ENCODE measurements at places on chromosomes 1 and 21.

- no peak overlapping the region for H3K27ac ChIP-seq
- peaks cover 1% of the 10 kb centered on the region for H3K27me3 ChIP-seq
- no peak overlapping the region for H3K4me3 ChIP-seq
- H3K36me3 ChIP-seq: no peaks in the 10 kb centered on the region
- H3K4me1 ChIP-seq: peaks cover 43% of the 10 kb centered on the region
Measured at GRCh38 chr1:150165622-150166612, 16.2 kb downstream of the PLEKHO1 start.

DNA sequence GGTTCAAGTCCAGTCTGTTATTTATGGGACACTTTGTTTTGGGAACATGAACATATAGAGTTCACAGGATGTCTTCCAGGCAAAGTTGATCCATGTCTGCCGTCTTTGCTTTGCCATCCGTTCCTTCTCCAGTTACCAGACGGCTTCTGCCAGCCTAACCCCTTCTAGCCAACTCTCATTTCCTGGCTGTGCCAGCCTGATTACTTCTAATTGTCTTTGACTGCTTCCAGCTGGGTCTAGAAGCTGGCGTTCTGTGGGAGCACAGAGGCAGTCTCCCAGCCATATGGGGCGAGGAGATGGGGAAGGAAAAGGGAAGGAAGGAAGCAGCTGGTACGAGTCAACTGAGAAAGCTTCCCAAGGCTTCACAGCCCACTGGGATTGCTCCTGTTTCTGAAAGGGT is 3.1 kb upstream of the HUNK start:
- peaks cover 18% of the 10 kb centered on the region for H3K27me3 ChIP-seq
- no peak overlapping the region for H3K4me3 ChIP-seq
- no peak overlapping the region for H3K27ac ChIP-seq
- DNase-seq: no peak
- H3K4me1 ChIP-seq: peaks cover 15% of the 10 kb centered on the region
- H3K36me3 ChIP-seq: no peaks in the 10 kb centered on the region

GRCh38 chr1:67880056-67880601 is 46.9 kb upstream of the GNG12 start:
- H3K27me3 ChIP-seq: no peaks in the 10 kb centered on the region
- no peaks in the 10 kb centered on the region for H3K36me3 ChIP-seq
- DNase-seq: no peak

DNA sequence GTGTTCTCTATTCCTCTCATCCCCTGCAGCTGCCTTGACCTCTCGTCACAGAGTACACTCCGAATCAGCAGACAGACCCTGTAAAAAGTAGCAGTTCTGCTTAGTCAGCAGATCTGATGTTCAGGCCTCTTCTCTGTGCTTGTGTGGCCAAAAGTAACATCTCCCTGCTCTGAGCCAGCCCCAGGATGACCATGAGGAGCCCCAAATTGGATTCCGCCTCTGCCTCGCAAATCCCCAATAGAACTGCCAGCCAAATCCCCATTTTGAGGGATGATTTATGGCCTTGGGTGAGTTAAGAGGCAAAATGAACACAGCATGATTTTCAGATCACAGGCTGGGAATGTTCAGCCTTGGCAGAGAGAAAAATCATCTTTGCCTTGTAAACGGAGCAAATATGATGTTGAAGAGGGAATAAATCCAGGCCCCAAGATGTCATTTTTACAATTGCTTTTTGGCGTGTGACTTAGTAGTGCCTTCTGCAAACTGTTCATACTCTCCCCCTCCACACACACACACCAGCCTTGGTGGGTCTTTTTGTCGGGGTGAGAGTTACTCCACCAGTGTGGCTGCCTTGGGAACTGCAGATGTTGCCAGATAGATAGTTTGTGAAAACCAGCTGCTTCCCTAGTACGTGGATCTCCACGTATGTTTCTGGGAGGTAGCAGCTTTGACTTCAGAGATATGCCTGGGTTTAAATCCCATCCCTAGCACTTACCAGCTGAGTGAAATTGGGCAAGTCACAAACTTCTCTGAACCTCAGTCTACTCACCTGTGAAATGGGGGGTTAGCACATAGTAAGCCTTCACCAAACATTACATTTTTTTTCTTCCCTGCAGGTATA is 77.8 kb downstream of the MAN1C1 start:
- H3K36me3 ChIP-seq: no peaks in the 10 kb centered on the region
- H3K27ac ChIP-seq: no peak overlapping the region
- DNase-seq: no peak
- 0 out of 2 replicates have a peak, but pooled peaks cover 9% of the 10 kb centered on the region for H3K4me1 ChIP-seq
- H3K27me3 ChIP-seq: peaks cover under 1% of the 10 kb centered on the region

GRCh38 chr1:201945157-201945556 is 1.2 kb downstream of the LMOD1 start:
- no peaks in the 10 kb centered on the region for H3K36me3 ChIP-seq
- H3K27ac ChIP-seq: no peak overlapping the region
- H3K4me1 ChIP-seq: peaks cover 29% of the 10 kb centered on the region
- no peak for DNase-seq
- H3K4me3 ChIP-seq: no peak overlapping the region
- peaks cover 38% of the 10 kb centered on the region for H3K27me3 ChIP-seq

GRCh38 chr1:205680073-205680851 is at the start of gene SLC45A3:
Gene SLC45A3, minus strand, starts transcription at chr1:205680509. Its CDS starts 15,853 bp downstream, at chr1:205664656.
- peaks cover 60% of the 10 kb centered on the region for H3K4me1 ChIP-seq
- peak within 1 kb of the TSS; percentile 74 for H3K4me3 ChIP-seq
- H3K27ac ChIP-seq: no peak within 1 kb of the TSS

GRCh38 chr1:36411674-36412648 is 14.3 kb upstream of the LSM10 start:
- H3K27me3 ChIP-seq: no peaks in the 10 kb centered on the region
- H3K4me1 ChIP-seq: no peaks in the 10 kb centered on the region
- H3K36me3 ChIP-seq: no peaks in the 10 kb centered on the region

- H3K4me1 ChIP-seq: peaks cover 22% of the 10 kb centered on the region
- no peaks in the 10 kb centered on the region for H3K36me3 ChIP-seq
- peaks cover 46% of the 10 kb centered on the region for H3K27me3 ChIP-seq
- no peak overlapping the region for H3K27ac ChIP-seq
- DNase-seq: no peak
- H3K4me3 ChIP-seq: no peak overlapping the region
Measured at GRCh38 chr1:205257735-205258134, 30.0 kb downstream of the TMCC2 start.

- peaks cover 15% of the 10 kb centered on the region for H3K4me1 ChIP-seq
- H3K36me3 ChIP-seq: no peaks in the 10 kb centered on the region
- no peak overlapping the region for H3K27ac ChIP-seq
- H3K27me3 ChIP-seq: peaks cover 39% of the 10 kb centered on the region
- DNase-seq: no peak
- H3K4me3 ChIP-seq: no peak overlapping the region
Measured at GRCh38 chr1:155871390-155871789, 12.0 kb downstream of the SYT11 start.

GRCh38 chr1:26391450-26391849 is 18.9 kb upstream of the ZNF683 start:
- no peaks in the 10 kb centered on the region for H3K36me3 ChIP-seq
- DNase-seq: peak; percentile 52
- no peak overlapping the region for H3K27ac ChIP-seq

- H3K4me3 ChIP-seq: peak within 1 kb of the TSS; percentile 96
- H3K4me1 ChIP-seq: peaks cover 23% of the 10 kb centered on the region
- H3K27me3 ChIP-seq: no peaks in the 10 kb centered on the region
- DNase-seq: peak; percentile 53
- H3K36me3 ChIP-seq: no peaks in the 10 kb centered on the region
Measured at GRCh38 chr1:35807614-35808449, at the start of gene AGO4. Gene AGO4, plus strand, starts transcription at chr1:35808016. Its CDS starts 401 bp downstream, at chr1:35808417.

DNA sequence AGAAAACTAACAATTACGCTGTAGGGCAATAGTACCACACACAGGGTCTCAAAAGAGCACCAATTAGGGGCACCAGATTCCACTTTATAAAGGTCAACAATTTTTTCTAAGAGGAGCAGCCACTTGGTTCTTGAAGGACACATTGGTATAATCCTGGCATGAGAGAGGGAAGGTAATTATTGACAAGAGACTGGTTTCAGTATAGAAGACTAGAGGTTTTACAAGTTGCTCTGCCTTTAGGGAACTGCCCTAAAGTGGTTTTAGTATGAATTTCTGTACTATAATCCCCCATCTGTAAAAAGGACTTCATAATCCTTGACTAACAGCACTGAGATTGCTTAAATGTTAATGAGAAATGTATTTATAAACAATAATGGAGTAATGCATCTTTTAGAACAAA is 648.5 kb upstream of the PTBP2 start:
- no peaks in the 10 kb centered on the region for H3K36me3 ChIP-seq
- H3K27ac ChIP-seq: no peak overlapping the region
- no peak overlapping the region for H3K4me3 ChIP-seq
- H3K4me1 ChIP-seq: no peaks in the 10 kb centered on the region
- DNase-seq: no peak

DNA sequence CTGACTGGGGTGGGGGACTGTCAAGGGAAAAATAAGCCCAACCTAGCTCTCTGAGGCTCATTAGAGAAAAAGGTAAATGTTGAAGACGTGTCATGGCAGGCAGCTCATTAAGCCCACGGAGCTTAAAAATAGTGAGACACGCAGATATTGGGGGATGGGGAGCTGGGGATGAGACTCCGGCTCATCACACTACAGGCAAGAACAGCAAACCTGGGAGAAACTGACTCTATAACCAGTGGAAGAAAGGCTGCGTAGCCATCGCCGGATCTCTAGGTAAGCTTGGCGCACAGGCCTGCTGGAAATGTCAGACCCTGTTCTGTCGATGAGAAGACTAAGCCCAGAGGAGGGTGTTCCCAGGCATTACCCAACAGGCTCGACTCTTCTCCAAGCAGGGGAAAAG is 78.0 kb downstream of the SYT2 start:
- DNase-seq: no peak
- no peaks in the 10 kb centered on the region for H3K36me3 ChIP-seq
- no peak overlapping the region for H3K4me3 ChIP-seq
- no peaks in the 10 kb centered on the region for H3K4me1 ChIP-seq
- H3K27ac ChIP-seq: no peak overlapping the region
- peaks cover 2% of the 10 kb centered on the region for H3K27me3 ChIP-seq

DNA sequence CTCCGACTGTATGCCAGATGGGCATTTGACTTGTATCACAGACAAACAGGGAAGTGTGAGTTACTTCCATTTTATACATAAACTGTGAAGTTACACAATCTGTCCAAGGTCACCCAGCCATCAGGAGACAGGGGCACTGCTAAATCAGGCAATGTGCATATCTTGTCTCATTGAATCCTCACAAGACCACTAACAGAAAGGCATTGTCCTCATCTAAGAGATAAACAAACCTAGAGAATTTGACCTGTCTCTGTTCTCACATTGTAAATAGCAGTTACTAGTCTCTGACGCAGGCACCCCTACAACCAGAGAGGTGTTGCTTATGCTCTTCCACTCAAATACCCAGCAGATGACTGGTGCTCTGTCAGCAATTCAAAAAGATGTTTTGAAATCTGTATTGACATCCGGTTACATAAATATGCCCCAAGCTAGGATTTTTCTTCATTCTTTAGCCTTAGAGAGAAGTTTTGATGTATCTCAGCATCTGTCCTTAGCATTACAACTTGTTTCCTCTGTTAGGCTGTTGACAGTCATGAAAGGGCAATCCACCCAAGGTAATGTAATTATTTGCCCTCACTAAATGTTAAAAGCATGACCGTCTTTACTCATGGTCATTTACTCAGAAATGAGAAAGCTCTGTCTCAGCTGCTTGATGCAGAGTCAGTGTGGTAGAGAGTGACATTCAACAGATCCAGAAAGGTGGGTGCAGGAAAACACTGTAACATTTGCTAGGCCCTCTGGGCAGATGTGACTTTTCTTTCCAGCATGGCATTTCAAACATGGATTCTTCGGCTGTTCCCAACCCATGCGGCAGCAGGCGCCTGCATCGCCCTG is 51.9 kb upstream of the ZNF326 start:
- H3K4me3 ChIP-seq: no peak overlapping the region
- no peaks in the 10 kb centered on the region for H3K36me3 ChIP-seq
- peak overlapping the region; percentile 80 for H3K27ac ChIP-seq
- peaks cover 74% of the 10 kb centered on the region for H3K4me1 ChIP-seq
- no peaks in the 10 kb centered on the region for H3K27me3 ChIP-seq
- DNase-seq: peak; percentile 96

DNA sequence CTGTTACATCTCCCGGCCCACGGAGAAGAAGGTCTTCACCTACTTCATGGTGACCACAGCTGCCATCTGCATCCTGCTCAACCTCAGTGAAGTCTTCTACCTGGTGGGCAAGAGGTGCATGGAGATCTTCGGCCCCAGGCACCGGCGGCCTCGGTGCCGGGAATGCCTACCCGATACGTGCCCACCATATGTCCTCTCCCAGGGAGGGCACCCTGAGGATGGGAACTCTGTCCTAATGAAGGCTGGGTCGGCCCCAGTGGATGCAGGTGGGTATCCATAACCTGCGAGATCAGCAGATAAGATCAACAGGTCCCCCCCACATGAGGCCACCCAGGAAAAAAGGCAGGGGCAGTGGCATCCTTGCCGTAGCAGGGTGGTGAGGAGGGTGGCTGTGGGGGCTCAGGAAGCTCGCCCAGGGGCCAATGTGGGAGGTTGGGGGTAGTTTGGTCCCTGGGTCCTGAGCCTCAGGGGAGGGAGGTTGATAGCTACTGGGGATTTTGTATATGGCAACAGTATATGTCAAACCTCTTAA is 2.3 kb downstream of the GJB4 start:
- no peaks in the 10 kb centered on the region for H3K4me1 ChIP-seq
- H3K36me3 ChIP-seq: no peaks in the 10 kb centered on the region
- H3K4me3 ChIP-seq: no peak overlapping the region

DNA sequence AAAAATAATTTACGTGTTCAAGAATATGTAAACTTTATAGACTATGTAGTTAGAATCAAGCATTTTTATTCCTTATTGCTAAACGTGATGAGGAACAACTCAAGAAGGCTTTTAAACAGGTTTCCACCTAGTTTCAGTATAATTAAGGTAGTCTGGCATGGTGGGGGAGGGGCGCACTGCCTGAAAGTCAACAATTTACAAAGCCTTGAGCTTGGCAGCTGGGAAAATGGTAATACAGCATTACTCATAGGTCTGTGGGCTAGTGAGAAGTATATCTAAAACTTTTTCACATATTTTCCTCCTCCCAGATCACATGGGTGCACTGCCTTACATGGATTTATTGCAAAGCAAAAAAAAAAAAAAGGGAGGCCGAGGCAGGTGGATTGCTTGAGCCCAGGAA is 75.2 kb downstream of the EVI5 start:
- H3K4me3 ChIP-seq: no peak overlapping the region
- peaks cover 66% of the 10 kb centered on the region for H3K4me1 ChIP-seq
- DNase-seq: peak; percentile 43
- H3K27me3 ChIP-seq: no peaks in the 10 kb centered on the region
- no peak overlapping the region for H3K27ac ChIP-seq

DNA sequence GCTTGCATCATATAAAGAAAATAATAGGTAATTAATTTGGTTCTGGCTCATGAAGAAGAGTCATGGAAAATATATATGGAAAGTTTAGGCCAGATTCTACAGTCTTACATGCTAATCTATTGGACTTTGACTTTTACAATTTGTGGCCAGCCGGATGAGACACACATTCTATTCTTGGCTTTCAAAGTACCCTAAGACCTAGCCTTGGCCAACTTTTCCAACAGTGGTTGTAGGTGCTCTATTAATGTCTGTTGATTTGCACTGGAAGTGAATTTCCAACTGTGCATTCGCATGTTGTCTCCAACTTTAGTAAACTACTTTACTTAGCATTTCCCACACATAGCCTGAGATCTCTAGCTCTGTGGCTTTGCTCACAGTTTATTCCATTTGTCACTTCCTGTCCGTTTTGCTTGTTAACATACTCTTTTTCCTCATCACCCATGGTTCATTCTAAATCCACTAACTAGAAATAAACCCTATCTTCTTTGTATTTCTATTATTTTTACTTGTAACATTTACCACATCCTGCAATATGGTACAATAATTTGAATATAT is 644.0 kb downstream of the PTPRC start:
- no peak for DNase-seq
- no peaks in the 10 kb centered on the region for H3K27me3 ChIP-seq
- no peak overlapping the region for H3K4me3 ChIP-seq
- H3K36me3 ChIP-seq: no peaks in the 10 kb centered on the region
- no peaks in the 10 kb centered on the region for H3K4me1 ChIP-seq

Measured in HepG2 (cell line).